ENCODE measurements at places on chromosomes 5 and 9.

DNA sequence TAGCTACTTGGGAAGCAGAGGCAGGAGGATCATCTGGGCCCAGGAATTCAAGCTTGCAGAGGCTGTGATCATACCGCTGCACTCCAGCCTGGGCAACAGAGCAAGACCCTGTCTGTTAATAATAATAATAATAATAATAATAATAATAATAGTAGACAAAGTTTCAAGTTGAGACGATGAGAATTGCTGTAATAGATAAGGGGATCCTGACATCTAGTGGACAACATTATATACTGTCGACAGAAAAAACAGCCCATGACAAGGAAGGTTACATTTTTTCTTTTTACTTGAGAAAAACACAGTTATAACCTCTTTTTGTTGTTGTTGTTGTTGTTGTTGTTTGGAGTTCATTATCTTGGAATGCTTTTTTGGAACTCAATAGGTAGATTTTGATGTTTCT, 35.3 kb downstream of the NDFIP1 start:
- no peak for DNase-seq

- DNase-seq = no peak
These were observed 827.5 kb downstream of the TAF11L14 start for GRCh38 chr5:18461766-18462165.

DNA sequence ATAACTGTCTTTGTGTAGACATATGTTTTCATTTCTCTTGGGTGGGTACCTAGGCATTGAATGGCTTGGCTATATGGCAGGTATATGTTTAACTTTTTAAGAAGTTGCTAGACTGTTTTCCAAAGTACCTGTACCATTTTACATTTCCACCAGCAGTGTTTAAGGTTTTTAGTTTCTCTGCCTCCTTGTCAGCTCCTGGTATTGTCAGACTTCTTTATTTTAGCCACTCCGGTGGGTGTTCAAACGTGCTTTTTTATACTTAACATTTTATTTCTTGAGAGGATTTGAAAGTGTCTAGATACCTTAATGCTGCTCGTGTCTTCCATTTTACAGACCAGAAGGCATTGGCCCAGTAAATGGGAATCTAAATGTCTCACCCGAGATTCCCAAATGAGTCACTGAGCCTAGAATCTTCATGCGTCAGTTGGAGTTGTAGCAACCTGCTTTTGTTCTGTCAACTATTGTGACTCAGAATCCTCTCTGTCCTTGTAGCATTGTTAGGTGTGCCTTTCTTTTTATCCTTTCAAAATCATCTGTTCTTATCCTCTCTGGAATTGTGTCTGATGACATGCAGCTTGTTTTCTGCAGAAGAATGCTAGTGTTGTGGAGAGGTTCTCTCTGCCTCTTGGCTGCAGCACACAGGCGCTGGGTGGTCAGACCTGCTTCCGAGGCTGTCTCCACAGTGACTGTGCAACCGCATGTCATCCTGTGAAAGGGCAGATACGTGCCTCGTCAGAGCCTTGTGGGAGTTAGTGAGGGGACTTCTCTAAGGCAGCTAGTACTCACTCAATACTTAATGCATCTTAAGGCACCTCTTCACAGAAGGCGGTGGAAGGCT, 291.8 kb downstream of the AOPEP start:
- no peak for DNase-seq

- DNase-seq = no peak
These were observed 138.7 kb upstream of the GRHPR start for GRCh38 chr9:37283730-37284325.

DNA sequence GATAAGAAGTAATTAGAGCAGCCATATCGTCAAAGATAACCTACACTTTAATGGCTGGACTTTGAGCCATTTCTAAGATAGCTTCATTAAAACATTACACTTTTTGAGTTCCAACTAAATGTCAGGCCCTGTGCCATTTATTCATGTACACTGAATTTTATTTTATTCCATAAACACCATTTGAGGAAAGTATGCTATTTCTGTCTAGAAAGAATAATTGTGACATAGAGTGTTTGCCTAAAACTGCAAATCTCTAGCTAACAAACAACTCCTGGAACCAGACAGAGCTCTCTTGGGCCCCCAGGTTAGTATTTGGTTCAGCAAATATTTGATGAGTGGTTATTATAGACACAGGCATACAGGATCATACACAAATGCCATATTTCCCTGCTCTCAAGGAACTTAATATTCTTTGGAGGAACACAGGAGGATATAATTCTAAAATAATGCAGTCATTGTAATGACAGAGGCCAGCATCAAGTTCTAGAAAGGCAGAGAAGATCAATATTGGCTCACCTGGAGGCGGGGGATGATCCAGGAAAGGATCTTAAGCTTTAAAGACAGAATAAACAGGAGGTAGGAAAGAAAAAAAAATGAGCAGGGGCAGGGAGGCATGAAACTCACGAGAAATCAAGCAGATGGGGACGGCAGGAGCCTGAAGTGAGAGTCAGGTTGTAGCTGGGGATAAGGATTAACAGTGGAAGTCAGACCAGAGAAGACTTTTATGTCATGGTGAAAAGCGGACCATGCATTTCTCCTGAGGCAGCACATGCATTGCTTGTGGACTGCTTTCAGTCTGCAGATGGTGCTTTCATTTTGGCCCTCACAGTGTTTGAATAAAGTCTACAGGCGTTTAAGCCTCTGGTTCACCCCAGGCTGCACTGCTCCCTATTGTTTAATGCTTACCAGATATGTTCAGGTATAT, 127.7 kb downstream of the GCNT1 start:
- DNase-seq = no peak

DNA sequence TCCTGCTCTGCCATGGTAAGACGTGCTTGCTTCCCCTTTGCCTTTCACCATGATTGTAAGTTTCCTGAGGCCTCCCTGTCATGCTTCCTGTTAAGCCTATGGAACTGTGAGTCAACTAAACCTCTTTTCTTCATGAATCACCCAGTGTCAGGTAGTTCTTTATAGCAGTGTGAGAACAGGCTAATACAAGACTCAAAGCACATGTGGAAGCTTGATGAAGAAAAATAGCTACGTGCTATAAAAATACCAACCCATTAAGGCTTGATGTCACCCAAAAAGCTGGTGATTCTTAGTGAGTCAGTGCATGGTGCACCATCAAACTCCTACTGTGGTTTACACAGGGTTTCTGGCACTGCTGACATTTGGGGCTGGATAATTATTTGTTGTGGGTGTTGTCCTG, 332.2 kb downstream of the TMEM167A start:
- no peak for DNase-seq

GRCh38 chr9:137237759-137238726, 3.0 kb upstream of the TUBB4B start:
- DNase-seq = no peak

DNA sequence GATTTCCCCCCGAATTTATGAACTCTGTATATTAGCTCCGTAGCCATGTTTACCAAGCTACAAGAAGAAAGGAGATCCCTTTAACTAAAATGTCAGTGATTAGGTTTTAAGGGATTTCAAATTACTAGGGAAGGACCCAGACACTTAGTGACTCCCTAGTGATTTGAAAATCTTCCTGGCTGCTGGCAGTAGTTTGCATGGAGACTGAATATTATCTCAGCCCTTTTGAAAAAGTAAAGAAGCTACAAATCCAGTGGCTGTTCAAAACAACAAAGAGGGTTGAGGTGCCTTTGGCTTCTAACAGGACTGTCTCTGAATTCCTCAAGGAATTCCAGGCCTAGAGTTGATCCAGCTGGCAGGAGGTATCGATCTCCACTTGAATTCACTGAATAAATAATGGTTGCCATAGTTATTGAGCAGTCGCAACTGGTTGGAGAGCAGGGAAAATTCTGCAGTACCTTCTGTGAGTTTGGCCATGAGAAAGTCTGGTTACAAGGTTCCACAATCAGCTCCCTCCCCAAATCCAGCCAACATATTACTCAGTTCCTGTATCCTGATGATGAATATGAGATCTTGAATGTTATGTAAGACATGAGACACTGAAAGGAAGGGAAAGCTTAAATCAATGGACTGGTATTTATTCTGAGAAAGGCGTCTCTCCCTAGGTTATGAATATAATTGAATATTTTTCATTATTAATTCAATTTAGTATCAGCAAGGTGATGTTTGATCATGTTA, 37.7 kb downstream of the NR4A3 start:
- DNase-seq = no peak

All from activated CD8-positive, alpha-beta memory T cell treated with anti-CD3 and anti-CD28 coated beads for 1 hour (primary cell).